Activated T-helper 17 cell treated with anti-CD3 and anti-CD28 coated beads, Interleukin-2, amount 50 U/mL, for 72 hours (primary cell): ENCODE measurements at places on chromosomes 1 and 21. TPM values are rescaled to one million over a fixed set of nuclear protein-coding genes. Genes with fewer than 3 reads are reported as not detected.

DNA sequence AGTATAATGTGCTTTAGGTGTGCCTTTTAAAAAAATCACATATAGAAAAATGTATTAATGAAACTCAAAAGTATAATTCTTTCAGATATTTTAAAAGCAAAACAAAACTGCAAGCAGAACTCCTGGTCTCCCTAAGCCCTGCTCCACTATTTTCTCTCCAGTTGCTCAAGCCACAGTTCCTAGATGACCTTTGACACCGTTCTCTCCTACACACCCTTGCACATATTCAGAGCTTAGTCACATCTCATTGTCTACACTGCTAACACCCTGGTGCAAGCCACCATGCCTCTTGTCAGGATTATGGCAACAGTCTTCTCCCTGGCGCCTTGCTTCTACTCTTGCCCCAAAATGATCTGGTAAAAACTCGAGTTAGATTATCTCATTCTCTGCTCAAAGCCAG is 50.2 kb upstream of the ROR1 start:
- ATAC-seq = no peak

DNA sequence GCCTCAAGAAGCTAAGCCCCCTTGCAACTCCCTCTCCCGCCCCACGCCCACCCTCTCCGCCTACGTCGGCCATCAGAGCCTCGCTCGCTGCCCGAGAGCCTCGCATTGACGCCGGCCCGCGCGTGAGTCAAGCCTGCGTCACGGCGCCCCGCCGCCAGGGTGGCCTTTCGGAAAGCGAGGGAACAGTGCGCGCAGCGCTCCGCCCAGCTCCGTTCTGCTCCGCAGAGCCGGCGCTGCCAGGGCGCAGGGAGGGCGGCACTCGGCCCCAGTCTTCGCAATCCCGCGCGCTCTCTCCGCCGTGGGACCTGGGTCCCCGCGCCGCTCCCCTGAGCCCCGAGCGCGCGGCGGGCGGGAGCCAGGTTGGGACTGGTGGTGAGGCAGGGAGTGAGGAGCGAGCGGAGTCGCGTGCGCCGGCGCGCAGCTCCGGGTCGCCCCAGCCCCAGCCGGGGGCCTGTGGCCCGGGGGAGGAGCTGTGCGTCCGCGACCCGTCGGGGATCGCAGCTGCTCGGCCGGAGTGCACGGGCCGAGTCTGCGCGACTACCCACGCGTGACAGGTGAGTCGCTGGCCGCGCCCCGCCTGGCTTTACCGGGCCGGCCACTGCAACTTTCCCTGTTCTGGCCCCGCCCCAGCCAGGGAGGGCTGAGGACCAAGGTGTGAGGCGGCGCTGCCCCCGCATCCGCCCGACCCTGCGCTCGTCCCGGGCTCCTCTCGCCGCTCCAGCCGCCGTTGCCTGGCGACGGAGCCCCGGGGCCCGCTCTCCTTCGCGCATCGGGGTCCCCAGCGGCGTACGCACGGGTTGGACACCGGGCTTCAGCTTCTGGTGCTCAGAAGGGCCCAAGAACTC is at the start of gene SLC6A17:
TSS of gene SLC6A17 (plus strand) at position 165 of the 845 bp plus-strand sequence. CDS start 16,436 bp downstream, outside the sequence.
- peak; percentile 68 for ATAC-seq

TSPAN1 gene
- not detected for total RNA-seq

BRDT gene
- total RNA-seq = not detected

- ATAC-seq = no peak
These were observed 2.2 kb downstream of the COPA start for GRCh38 chr1:160340866-160341265.

S100A2 gene
- 10.7 TPM for total RNA-seq

ADARB1 gene
- total RNA-seq = 32.0 TPM

GRCh38 chr1:179754041-179754624 is 11.0 kb downstream of the FAM163A start:
- no peak for ATAC-seq

GRCh38 chr1:26848941-26849774 is 13.8 kb upstream of the SFN start:
- peak; percentile 70 for ATAC-seq

GRCh38 chr1:46623743-46624644 is 7.4 kb upstream of the MOB3C start:
- ATAC-seq = no peak

RCC2 gene
- total RNA-seq = 108 TPM

EXOSC10 gene
- 69.0 TPM for total RNA-seq
